Brain microvascular endothelial cell (primary cell): ENCODE measurements at places on chromosomes 6 and 20.

- DNase-seq: no peak
Measured at GRCh38 chr6:71524201-71524600, 235.6 kb downstream of the OGFRL1 start.

DNA sequence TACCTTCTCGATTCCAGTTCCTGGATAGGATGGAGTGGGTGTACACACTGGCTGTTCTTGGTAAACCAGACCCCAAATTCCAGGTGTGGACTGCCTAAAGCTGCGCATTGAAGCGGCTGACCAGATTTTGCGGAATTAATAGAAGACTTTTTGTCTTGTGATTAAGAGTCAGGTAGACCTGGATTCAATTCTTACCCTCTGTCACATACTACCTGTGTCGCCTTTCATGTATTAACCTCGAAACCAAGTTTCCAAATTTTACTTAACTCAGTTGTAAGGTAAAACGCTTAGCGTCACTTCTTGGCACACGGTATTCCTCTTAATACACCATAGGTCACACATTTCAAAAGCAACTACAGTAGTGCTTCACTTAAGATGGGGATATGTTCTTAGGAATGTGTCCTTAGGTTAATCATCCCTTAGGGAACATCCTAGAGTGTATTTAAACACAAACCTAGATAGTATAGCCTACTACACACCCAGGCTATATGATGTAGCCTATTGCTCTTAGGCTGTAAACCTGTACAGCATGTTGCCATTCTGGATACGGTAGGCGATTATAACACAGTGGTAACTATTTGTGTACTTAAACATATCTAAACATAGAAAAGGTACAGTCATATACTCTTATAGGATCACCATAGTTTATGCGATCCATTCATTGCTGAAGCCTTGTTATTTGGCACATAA lies 733 bp upstream of the GOPC start:
- no peak for DNase-seq

DNA sequence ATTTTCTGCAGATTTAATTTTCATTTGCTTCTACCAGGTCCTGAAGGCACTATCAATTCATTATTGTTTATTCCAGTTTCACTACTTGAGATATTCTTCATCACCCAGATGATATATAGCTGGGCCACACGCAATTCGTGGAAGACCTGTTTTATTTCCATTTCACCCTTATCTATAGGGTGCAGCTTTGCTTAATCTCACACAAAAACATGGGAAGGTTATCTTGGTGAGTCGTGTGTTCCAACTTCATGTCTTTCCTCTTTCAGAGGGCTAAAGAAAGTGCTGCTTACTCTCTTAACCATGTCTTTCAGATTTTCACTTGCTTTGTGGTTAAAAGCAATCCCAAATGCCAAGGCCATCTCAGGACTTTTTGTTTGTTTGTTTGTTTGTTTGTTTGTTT lies 194.0 kb downstream of the SOD2 start:
- no peak for DNase-seq

- DNase-seq: no peak
Measured at GRCh38 chr20:25035921-25036320, 22.0 kb downstream of the ACSS1 start.

GRCh38 chr6:39917329-39917728 lies 16.9 kb downstream of the MOCS1 start:
- DNase-seq: no peak

GRCh38 chr20:47985092-47985850 lies 200.0 kb upstream of the SULF2 start:
- DNase-seq: no peak

- no peak for DNase-seq
Measured at GRCh38 chr6:138787138-138787537, 8.7 kb upstream of the ECT2L start.

GRCh38 chr6:53998303-53998702 lies 112.9 kb upstream of the MLIP start:
- DNase-seq: no peak

- no peak for DNase-seq
Measured at GRCh38 chr20:4074877-4075455, 59.6 kb upstream of the RNF24 start.

- DNase-seq: no peak
Measured at GRCh38 chr20:46665602-46666001, 14.3 kb upstream of the SLC13A3 start.

DNA sequence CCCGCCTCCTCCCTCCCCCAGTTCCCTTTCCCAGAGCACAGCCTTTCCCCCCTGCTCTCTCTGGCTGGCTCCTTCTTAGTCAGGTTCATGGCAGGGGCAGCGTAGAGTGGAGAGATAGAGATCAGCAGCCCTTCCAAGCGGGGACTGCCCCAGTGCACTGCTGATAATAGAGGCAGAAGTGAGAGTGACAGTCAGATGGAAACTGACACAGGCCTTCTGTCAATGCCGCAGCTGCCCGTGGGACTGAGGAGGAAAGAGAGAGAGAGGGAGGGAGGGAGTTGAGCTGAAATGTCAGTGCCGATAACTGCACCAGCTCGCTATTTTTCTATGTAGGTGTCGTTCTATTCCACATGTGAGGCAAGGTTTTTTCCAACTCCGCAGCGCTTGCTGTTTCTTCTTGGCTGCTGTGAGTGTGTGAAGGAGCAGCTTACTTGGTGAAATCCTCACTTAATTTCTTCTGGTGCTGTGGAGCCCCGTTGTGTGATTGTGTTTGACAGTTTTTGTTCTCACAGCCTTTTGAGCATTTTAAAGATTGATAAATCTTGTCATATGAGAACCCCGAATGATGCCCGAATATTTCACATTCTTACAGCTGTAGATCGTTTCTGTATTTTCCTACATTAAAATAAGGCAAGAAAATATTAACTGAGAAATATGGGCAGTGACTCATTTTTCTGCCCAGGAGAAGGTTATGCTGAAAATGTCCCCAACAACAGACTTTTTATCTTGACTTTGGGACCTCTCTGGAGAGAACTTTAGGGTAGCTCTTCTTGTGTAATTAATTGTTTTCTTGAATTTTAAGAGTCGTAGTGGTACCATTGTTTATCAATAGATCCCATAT lies 386.4 kb upstream of the MMS22L start:
- peak; percentile 48 for DNase-seq

- DNase-seq: no peak
Measured at GRCh38 chr6:168147205-168147738, 68.3 kb upstream of the FRMD1 start.

DNA sequence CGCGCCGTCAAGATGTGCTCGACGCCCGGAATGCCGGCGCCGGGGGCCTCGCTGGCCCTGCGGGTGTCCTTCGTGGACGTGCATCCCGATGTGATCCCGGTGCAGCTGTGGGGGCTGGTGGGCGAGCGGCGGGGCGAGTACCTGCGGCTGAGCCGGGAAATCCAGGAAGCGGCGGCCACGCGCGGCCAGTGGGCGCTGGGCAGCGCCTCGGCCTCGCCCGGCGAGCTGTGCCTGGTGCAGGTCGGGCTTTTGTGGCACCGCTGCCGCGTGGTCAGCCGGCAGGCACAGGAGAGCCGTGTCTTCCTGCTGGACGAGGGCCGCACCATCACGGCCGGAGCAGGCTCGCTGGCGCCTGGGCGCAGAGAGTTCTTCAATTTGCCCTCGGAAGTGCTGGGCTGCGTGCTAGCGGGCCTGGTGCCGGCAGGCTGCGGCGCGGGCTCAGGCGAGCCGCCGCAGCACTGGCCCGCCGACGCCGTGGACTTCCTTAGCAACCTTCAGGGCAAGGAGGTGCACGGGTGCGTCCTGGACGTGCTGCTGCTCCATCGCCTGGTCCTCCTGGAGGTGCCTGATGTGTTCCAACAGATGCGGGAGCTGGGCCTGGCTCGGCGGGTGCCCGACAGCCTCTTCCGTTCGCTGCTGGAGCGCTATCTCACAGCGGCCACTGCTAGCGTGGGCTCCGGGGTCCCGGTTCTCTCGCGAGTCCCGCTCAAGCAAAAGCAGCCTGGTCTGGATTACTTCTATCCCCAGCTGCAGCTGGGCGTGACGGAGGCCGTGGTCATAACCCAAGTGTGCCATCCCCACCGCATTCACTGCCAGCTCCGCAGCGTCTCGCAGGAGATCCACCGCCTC lies 656 bp downstream of the TDRD6 start:
- DNase-seq: no peak

DNA sequence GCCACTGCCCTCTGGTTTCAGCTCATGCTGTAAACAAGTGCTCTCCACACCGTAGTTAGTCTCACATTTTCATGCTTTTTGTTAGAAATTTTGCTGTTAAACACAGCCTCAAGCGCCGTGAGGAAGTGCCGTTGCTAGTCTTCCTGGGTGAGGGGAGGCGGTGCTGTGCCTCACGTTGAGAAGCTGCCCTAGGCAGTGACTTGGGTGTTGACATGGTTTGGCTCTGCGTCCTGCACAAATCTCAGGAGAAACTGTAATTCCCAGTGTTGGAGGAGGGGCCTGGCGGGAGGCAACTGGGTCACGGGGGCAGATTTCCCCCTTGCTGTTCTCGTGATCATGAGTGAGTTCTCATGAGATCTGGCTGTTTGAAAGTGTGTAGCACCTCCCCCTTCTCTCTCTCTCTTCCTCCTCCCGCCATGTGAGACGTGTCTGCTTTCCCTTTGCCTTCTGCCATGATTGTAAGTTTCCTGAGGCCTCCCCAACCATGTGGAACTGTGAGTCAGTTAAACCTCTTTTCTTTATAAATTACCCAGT lies 95.8 kb downstream of the ERMARD start:
- no peak for DNase-seq

GRCh38 chr6:53241938-53242337 lies 93.3 kb upstream of the GCM1 start:
- DNase-seq: no peak

DNA sequence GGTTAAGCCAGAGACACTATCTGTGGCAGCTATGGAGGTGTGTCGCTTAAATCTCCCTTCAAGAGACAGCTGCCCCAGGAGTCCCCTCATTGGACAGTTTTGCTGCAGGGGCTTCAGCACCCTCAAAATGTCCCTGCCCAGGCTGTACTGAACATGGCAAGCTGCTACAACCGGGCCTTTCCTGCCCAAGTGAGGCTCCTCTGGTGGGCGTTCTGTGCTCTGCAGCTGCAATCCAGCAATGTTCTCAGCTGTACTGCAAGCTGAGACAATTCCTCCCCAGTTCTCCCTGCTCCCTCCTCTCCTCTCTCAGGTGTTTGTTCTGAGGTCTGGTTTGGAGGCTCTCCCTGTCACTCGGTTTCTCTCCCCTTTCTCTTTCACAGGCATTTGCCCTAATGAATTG lies 190.8 kb upstream of the LAMP5 start:
- DNase-seq: no peak

DNA sequence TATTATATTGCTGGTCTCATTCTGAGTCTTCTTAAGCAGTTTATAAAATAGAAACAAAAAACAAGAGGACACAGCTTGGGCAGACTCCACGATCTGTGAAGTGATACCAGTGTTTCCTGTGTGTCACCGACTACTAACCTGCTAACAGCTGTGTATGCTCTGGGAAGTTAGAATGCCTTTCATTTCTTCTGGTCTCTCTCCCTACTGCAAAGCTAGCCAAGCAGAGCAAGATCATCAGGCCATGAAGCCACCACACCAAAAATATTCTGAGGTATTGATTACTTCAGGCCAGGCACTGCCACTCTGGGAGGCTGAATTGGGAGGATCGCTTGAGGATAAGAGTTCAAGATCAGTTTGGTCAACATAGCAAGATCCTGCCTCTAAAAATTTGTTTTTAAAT lies 46.9 kb upstream of the SMIM29 start:
- DNase-seq: no peak

DNA sequence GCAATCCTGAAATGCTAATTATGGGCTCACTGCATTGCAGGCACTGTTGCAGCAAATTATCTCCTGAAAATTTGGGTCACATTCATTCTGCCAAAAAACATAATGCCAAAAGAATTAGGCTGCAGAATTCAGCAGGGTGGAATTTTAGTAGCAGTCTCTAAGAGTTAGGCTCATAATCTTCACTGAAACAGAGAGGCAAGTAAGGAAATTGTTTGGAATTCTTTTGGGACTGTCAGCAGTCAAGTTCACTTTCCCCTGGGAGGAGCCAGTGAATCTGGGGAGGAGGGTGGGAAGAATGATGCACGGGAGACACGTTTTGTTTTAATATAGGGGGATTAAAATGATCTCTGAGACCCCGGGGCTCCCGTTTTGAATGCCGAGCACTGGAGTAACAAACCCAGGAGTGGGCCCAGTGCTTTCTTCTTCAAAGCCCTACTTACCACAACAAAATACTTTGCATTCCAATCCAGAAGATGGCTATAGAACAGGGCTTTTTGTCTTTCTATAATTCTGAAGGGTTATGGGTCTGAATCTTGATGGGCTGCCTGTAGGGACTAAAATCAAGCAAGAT lies 44.7 kb downstream of the SOBP start:
- no peak for DNase-seq

GRCh38 chr6:3912361-3913076 lies 63.3 kb downstream of the FAM50B start:
- no peak for DNase-seq

DNA sequence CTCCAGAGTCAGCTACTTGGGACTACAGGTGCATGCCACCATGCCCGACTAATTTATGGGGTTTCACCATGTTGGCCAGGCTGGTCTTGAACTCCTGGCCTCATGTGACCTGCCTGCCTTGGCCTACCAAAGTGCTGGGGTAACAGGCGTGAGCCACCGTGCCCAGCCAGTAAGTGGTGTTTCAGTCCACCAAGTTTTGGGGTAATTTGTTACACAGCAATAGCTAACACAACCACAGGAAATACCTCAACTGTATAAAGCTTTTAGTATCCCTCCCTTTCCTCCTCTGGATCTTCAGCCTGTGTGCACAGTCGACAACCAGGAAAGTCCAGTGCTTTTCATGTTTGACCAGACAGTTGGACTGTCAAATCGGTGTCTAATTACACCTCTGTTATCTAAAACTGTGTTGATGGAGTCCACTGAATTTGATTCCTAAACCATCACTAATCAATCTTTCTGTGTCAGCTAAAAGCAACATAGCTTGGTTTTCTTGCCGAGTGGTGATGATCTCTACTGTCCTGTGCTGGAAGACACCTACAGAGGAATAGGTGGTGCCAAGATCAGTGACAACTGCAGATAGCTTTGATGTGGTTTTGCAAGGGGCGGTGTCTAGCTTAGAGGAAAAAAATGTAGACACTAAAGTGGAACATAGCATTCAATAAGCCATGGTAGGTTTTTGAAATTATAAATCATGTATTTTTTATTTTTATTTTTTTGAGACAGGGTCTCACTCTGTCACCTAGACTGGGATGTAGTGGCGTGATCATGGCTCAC lies 22.2 kb upstream of the ZBTB2 start:
- DNase-seq: no peak

GRCh38 chr6:170423030-170423429 lies 116.5 kb downstream of the FAM120B start:
- no peak for DNase-seq

DNA sequence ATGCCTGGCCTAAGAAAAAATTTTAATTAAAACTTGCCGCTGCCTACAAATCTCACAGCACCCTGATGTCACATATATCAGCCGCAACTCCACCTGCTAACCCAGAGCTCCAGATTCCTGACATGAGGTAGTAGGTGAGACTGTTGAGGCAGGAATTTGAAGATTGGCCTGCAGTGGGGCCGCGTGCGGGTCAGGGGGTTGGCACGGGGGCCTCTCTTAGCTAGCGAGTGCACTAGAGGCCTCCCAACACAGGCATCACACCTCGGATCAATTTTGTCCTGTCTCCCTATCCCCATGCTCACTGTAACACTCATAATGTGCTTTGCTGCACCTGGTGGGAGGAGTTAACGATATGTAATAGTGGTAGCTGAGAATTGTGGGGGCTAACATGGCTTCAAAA lies 349.8 kb downstream of the CDC5L start:
- DNase-seq: no peak
